ENCODE measurements at places on chromosomes 11 and 22. TPM values are rescaled to one million over a fixed set of nuclear protein-coding genes. Genes with fewer than 3 reads are reported as not detected.

The NCF4 gene
- 3.9 TPM for polyA plus RNA-seq

The SPON1 gene
- 1.4 TPM for polyA plus RNA-seq

The SIDT2 gene
- polyA plus RNA-seq: 23.1 TPM

The CSNK1E gene
- 8.4 TPM for polyA plus RNA-seq

The PATE4 gene
- not detected for polyA plus RNA-seq

The OR8K3 gene
- not detected for polyA plus RNA-seq

The SHANK3 gene
- 1.1 TPM for polyA plus RNA-seq

The CD82 gene
- polyA plus RNA-seq: 82.6 TPM

The RIC3 gene
- polyA plus RNA-seq: 1.7 TPM

The TREH gene
- 1.2 TPM for polyA plus RNA-seq

The KRTAP5-1 gene
- polyA plus RNA-seq: not detected

DNA sequence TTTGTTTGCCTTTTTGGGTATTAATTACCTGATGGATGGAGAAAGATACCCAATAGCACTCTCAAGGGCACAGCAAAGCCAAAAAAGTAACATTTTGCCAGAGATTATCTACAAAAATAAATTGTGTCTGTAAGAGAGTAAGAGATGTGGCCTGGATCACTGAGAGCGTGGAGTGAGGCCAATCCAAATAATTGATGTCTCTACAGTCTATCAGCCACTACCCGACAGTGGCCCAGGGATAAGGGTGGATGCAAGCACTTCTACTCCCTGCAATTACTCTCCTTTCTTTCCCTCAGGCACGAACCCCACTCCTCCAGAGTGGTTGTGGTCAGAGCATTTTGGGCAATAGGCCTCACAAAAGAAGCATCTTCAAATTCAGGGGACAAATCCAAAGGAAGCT, 92.3 kb upstream of the ZC3H12C start:
- no peak overlapping the region for H3K27ac ChIP-seq
- H3K27me3 ChIP-seq: no peaks in the 10 kb centered on the region
- no peaks in the 10 kb centered on the region for H3K4me1 ChIP-seq

- no peak overlapping the region for H3K4me3 ChIP-seq
- no peak overlapping the region for H3K27ac ChIP-seq
- H3K27me3 ChIP-seq: no peaks in the 10 kb centered on the region
Measured at GRCh38 chr11:70424765-70425344, 26.5 kb downstream of the CTTN start.

DNA sequence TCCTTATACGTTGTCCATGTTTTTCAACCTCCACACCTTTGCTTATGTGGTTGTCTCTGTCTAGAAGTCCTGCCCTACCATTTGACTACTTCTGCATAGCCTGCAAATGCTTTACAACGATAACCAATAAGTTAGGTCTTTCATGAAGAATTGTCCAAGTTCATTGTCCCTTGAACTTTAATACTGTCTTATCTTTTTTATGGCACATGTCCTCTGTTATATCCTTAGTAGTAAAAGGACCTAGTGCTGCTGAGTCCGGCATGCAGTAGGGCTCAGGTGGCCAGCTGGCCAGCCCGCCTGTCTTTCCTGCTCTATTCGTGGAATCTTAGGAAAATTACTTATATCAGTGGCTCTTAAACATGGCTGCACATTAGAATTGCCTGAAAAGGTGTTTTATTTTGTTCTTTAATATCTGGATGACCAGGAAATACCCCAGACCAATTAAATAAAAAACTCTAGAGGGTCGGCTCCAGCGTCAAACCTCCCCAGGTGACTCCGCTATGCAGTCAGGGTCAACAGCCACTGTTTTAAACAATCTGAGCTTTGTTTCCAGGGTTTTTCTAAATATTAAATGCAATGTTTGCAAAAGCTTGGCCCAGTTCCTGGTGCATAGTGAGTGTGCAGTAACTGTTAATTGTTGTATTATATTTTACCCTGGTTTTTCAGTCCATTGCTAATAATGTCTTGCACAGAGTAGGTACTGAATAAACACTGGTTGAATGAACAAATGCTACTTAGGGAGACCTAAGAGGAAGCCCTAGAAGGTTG, 64.6 kb upstream of the SESN3 start:
- H3K27ac ChIP-seq: no peak overlapping the region
- H3K4me1 ChIP-seq: peaks cover 5% of the 10 kb centered on the region

- no peaks in the 10 kb centered on the region for H3K36me3 ChIP-seq
- no peaks in the 10 kb centered on the region for H3K4me1 ChIP-seq
- DNase-seq: no peak
- no peak overlapping the region for H3K4me3 ChIP-seq
- H3K27me3 ChIP-seq: no peaks in the 10 kb centered on the region
Measured at GRCh38 chr11:46198245-46199240, 77.3 kb upstream of the PHF21A start.

- H3K36me3 ChIP-seq: no peaks in the 10 kb centered on the region
- H3K27ac ChIP-seq: peak overlapping the region; percentile 69
- no peaks in the 10 kb centered on the region for H3K27me3 ChIP-seq
- H3K4me1 ChIP-seq: peaks cover 34% of the 10 kb centered on the region
- no peak for DNase-seq
Measured at GRCh38 chr11:63609536-63609935, 4.7 kb downstream of the PLAAT3 start.

GRCh38 chr11:63503492-63503891, 2.4 kb upstream of the LGALS12 start:
- H3K36me3 ChIP-seq: no peaks in the 10 kb centered on the region
- no peak for DNase-seq
- peaks cover 12% of the 10 kb centered on the region for H3K4me1 ChIP-seq
- no peaks in the 10 kb centered on the region for H3K27me3 ChIP-seq

DNA sequence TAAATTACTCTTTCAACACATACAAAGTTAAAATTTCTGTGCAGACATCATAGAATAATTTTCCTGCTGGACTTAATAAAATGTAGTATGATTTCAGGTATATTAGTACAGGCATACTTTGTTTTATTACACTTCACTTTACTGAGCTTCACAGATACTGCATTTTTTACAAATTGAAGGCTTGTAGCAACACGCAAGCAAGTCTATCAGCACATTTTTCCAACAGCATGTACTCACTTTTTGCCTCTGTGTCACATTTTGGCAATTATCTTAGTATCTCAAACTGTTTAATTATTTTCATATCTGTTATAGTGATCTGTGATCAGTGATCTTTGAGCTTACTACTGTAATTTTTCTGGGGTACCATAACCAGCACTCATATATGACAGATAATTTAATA, 44.5 kb downstream of the BBOX1 start:
- H3K27ac ChIP-seq: no peak overlapping the region
- H3K36me3 ChIP-seq: no peaks in the 10 kb centered on the region
- H3K4me3 ChIP-seq: no peak overlapping the region
- peaks cover 13% of the 10 kb centered on the region for H3K4me1 ChIP-seq
- DNase-seq: no peak

DNA sequence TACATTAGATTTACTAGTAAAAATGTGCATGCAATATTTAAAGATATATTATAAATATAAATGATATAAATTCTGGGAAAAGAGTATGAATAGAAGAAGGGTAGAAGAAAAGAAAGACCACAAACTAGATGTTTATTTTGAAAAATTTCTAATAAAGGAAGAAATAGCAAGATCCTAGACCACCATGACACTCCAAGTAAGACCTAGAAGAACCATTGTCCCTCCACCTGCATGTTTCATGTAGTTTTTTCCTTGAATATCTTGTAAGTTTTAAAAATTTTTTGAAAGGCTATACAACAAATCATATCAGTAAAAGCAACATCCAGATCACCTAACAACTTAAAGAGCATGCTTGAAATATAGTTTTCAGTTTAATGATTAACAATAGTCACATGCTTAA, 46.8 kb downstream of the ARHGAP32 start:
- H3K27ac ChIP-seq: no peak overlapping the region
- no peak overlapping the region for H3K4me3 ChIP-seq
- no peak for DNase-seq

All from liver (tissue), 10 donors.